Mesothelial cell of epicardium (in vitro differentiated cells): ENCODE measurements at places on chromosomes 6 and 20. TPM values are rescaled to one million over a fixed set of nuclear protein-coding genes. Genes with fewer than 3 reads are reported as not detected.

DNA sequence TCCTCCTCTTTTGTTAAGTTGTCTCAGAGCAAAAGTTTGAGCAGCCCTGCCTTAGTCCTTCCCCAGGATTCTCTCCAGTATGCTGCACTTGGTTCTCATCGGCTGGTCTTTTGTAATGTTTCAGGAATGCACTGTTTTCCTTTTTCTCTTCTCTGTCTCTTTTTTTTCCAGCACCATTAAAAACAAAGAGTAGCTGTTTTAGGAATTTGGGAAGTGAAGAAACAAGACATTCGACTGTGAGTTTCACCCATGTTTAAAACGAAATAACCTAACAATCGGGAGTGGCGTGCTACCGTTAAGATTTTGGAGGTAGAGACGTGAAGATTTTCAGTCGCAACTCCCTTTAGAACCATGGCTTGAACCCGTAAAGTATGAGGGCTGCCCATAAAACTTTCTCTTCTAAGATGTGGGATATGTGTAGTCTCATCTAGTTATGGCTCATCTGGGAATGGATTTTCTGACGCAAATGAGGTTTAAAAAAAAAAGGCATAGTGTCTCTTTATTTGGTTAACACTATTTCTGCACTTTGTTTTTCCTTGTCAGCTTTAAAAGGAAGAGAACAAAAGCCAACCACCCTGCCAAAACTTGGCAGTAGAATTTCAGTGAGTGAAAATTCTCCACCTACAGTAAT, 35.9 kb upstream of the RAB23 start:
- no peak for DNase-seq

DNA sequence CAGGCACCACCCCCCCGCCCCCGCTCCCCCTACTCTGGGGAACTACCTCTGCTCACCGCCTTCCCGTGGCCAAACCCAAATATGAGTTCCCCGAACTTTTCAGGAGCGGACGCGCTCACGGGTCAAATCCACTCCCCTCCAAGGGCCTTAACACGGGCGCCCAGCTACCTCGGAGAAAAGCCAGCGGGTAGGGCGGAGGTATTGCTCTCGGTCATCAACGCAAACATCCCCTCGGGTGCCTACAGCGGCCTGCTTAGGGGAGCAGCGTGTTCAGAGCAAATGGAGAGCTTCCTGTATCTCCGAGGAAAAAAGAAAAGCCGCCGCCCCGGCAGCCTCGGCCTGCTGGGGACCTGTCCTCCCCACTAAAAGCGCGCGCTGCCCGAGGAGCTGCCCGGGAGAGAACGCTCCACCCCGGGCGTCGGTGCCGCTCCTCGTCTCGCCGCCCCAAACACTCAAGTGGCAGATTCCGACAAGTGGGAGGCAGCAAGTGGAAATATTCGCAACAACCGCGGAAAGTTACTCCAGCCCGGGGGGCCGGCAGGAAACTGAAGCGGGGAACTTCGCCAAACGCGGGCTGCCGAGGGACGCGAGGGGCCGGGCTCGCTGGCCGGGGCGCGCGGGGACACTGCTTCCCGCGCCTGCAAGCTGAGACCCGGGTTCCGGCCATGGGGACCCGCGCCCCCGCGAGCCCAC, 699 bp downstream of the PTPRT start:
- DNase-seq, result no peak

DNA sequence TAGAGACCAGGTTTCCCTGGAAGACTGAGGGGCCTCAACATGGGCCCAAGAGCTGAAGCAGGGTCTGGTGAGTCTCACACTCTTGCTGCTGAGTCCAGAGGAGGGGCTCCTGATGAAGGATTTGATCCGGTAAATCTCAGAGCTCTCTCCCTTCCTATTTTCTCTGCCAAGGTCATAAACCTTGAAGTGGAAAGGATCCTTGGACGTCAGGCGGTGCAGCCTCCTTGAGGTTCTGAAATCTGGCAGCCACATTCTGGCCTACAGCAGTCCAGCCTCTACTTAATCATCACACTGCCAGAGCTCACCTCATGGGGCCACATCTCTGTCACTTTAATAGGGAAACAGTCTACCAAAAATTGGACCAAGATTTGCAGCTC, 24.0 kb downstream of the ACSS1 start:
- no peak for DNase-seq

GRCh38 chr6:37758647-37759046, 60.9 kb upstream of the ZFAND3 start:
- no peak for DNase-seq

GRCh38 chr6:71531841-71532240, 243.2 kb downstream of the OGFRL1 start:
- no peak for DNase-seq

DNA sequence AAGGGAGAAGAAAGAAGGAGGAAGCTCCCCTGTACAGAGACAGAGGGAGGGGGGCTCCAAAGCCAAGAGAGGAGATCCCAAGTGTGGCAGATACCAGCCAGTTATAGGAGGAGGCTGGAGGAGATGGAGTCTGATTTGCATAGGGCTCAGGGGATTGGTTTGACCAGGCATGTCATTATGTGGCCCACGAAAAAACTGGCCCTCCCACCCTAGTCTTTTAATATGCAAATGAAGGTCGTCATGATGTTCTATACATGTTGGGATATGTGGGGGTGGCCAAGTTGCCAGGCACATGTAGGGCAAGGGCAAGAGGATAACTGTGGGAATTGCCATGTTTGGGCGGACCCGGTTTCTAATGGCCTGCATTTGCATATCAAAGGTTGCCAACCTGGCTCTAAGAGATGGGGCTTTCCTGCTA, 17.6 kb upstream of the ZFP64 start:
- DNase-seq, result no peak

GRCh38 chr20:3653921-3654320, 9.3 kb downstream of the GFRA4 start:
- DNase-seq, result no peak

GRCh38 chr6:119076173-119076572, 2.3 kb downstream of the FAM184A start:
- no peak for DNase-seq

DNA sequence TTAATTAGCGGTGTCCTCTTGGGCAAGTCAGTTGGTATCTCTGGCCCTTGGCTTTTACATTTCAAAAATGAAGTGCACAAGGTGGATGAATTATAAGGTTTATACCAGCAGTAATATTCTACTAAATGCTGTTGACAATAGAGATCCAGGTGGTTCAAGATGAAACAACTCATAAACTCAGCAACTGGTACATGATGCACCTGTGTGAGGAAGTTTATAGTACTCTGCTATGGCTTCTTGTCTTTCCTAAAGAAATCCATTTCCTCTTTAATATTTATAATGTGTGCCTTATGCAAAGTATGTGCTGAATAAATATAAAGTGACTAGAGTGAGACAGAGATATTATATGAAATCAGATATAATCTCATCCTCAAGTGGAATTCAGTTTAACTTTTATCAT, 48.5 kb downstream of the ADGRG6 start:
- DNase-seq, result no peak

DNA sequence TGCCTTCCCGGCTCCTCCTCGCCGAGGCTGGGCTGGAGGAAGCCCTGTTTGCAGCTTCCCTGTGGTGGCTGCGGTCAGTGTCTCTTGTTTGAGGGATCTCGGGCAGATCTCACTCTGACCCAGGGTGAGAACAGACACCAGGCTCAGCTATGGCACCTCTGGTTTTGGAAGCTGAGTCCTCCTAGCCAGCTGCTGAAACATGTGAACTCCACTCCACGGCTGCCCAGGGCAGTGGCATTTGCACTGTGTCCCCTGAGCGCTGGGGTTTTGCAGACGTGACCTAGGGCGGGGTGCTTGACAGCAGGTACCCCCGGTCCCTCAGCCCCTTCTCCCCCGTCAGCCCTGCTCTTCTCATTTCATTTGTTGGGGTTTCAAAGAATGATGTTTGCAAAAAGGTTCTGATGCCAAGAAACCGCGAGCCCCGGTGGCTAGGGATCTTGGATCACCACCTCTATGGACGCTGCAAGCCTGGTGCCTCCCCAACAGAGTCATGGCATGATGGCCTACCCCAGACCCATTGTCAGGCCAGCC, 55.0 kb upstream of the DACT2 start:
- no peak for DNase-seq

The C20orf173 gene
- not detected in 3 replicates for total RNA-seq

The AIF1 gene
- 5.1 to 6.0 TPM (median 5.1 TPM) in 3 replicates for total RNA-seq

The SAMD5 gene
- total RNA-seq, result 10.6 to 12.6 TPM (median 12.0 TPM) in 3 replicates

The HTR1E gene
- 0.58 to 0.90 TPM (median 0.82 TPM) in 3 replicates for total RNA-seq
